H7 (cell line): ENCODE measurements at places on chromosomes 11 and 22. TPM values are rescaled to one million over a fixed set of nuclear protein-coding genes. Genes with fewer than 3 reads are reported as not detected.

GRCh38 chr22:34897126-34897525, 168.8 kb upstream of the ISX start:
- no peak for DNase-seq

DNA sequence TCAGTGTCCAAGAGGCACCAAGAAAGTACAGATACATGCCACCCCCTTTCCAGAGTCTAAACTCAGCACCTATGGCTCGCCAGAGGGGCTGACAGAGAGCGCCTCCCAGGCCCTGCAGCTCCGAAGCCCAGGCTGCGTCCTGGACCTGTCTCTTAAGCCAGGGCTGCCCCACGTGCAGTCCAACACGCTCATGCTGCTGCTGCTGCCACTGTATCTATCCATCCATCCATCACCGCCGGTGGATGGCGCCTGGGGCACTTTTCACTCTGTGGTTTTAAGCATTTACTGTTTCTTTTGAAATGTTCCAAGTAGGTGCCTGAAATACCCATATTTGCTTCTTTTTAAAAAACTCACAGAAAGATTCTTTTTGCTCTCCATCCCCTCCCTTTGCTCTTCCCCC, 41.8 kb downstream of the MACROD1 start:
- no peak for DNase-seq

DNA sequence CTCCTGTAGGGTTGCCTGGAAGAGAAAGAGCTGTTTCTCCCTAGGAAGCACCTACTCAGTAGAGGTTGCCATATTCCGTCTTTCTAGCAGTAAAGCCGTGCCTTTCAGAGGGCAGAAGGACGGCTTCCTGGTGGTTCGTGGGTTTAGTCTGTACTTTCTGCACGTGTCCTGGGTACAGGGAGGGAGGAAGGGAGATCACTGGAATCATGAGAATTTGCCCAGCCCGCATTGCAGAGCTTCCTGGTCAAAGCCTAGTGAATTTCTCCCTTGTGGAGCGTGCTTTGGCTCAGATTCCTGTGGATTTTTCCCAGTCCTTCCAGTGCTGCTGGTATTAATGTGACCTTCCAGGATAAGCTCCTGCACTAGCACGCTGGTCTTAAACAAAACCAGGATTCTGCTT, 44.9 kb downstream of the GRAMD1B start:
- DNase-seq, result no peak

DNA sequence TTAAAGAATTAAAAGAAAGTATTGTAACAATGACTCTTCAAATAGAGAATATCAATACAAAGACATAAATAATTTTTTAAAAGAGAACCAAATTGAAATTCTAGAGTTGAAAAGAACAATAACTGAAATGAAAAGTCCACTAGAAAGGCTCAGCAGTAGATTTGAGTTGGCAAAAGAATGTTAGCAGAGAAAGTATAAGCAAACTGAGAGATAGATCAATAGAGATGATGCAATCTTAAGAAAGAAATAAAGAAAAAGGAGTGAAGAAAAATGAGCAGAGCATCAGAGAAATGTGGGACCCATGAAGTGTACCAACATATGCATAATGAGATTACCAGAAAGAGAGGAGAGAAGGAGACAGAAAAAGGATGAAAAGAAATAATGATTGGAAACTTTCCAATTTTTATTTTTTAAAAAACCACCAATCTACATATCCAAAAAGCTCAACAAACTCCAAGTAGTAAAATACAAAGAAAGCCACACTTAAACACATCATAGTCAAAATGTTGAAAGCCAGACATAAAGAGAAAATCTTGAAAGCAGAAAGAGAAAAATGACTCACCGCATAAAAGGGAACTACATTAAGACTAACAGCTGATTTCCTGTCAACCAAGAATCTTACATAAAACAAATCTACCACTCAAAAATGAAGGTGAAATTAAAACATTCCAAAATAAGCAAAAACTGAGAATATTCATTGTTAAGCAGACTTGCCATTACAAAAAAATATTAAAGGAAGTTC, 20.9 kb downstream of the NCF4 start:
- DNase-seq, result no peak

- DNase-seq, result peak; percentile 76
These were observed 28.3 kb upstream of the WNT11 start for GRCh38 chr11:76234416-76235232.

GRCh38 chr11:77198440-77198849, 70.4 kb downstream of the MYO7A start:
- peak; percentile 93 for DNase-seq

DNA sequence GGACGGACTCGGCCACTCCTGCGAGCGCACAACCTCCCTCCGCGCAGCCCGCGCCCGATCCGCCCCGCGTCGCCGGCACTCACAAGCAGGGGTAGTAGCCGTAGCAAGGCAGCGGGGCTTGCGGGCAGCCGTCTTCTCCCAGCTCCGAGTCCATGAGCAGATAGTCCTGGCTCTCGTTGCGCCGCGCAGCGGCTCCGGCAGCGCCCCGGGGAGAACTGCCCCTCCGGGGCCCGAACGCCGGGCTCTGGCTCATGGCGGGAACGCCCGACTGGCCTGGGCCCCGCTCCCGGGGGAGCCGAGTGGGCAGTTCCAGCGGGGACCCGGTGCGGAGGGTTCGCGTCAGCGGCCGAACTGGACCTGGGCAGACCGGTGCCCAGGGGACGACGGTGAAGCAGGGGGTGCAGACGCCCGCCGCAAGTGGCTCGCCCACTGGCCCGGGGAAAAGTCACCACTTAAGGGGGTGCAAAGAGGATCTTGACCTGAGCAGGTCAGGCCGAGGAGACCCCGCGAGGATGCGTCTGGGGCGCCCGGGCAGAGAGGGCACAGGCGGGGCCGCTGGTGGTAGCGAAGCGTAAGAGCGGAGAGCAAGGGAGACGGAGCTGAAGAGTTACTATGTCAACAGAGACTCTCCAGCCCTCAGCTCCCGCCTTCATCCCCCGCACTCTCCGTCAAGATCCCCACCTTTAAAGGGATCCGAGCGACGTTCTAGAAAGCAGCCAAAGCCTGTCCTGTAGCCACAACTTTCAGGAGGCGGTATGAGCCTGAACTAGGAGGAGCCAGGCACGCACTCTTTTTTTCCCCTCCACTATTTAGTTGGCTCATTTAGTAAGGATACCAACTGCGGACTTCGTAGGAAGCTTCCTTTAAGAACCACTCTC, at the start of gene TRPC6:
TRPC6 (minus strand) TSS at position 757 of the 878 bp plus-strand sequence; CDS start at position 253, 504 bp downstream.
- DNase-seq, result peak; percentile 74

DNA sequence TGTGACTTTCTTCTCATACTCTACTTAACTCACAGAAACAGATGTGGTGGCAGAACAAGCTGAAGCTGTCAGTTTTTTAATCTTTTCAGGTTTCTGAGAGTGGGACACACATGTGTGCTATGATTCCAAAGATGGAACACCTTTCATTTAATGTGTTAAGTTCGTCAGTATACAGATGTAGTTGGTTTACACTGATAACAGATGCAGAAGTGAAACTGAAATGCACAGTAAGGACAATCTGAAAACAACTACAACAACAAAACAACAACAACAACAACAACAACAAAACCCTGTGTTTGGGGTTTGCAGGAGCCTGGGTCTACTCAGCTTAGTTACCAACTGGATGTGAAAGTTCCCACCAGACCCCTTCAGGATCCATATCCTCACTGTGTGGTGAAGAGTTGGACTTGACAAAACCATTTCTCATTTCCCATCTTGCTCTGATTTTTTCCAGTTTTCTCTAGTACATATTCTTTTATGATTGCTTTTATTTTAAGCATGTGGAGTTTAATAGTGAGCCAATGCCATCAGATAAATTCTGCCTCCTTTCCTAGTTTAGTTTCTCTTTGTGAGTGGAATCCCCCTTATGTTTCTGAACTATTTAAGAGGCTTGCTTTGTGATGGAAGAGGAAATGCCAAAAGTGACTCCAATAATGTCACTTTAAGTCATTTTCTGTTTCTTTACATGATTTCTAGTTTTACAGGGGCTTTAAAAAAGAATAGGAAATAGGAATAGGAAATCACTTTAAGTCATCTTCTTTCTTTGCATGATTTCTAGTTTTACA, 47.8 kb downstream of the ARHGAP42 start:
- no peak for DNase-seq

DNA sequence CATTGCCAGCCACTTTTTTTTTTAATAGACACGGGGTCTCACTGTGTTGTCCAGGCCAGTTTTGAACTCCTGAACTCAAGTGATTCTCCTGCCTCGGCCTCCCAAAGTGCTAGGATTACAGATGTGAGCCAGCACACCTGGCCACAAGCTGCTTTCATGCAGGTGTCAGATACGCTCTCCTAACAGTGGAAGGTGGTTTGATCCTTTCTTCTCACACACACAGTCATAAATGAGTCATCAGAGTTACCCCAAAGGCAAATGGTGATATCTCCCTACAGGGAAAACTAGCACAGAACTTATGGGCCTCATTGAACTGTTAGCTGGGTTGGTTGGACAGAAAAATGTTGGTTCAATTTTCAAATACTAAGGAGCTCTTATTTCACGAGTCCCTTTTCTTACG, 38.2 kb upstream of the UBASH3B start:
- no peak for DNase-seq

DNA sequence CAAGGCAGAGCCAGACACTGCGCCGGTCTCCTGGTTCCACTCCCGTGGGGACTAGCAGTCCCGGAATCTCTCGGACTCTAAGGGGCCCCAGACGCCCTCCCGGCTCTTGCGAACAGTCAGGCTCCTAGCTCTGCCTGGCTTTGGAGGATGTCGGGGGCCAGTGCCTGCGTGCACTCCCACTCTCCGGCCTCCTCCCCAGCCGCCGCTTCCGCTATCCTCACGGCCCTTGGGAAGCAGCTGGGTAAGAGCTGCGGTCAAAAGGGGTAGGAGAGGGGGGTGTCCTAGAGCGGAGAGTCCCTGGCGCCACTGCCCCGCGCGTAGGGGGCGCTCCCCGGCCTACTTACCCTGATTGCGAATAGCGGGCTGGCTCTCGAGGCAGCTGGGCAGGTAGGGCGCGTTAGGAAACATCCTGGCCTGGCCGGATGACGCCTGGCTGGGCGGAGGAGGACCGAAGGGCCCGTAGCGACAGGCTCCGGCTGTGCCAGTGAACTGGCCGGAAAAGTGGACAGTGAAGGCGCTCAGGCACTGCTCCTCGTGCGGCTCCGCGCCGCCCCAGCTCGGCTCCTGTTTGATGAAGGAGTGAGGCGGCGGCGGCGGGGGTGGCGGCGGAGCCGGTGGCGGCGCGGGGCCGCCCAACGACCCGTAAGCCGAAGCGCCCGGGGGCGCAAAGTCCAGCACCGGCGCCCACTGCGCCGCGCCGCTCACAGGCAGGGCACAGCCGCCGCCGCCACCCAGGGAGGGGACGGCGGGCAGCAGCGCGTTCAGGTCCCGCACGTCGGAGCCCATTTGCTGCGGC, 785 bp downstream of the WT1 start:
- DNase-seq, result peak; percentile 82

- DNase-seq, result peak; percentile 13
These were observed 3.7 kb upstream of the PLAAT4 start for GRCh38 chr11:63532799-63533475.

DNA sequence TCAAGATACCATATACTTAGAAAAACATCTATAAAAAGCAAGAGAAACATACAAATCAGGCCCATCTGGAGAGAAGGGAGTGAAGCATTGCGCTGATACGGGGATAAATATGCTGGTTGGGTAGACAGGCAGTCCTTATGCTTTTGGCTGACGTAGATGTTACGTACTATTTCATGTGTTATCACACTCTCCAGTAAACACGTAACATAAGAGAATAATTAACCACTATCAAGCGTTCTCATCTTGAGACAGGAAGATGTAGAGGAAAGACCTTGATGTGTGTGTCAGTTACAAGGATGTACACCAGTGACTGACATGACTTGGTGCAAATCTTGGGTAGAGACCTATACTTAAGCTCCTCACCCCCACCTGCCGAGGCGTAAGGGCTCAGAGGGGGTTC, 86.7 kb upstream of the PRODH start:
- DNase-seq, result peak; percentile 29

- no peak for DNase-seq
These were observed 18.4 kb downstream of the PSMD13 start for GRCh38 chr11:255176-255575.

GRCh38 chr11:67373648-67374570, 511 bp upstream of the CLCF1 start:
- peak; percentile 91 for DNase-seq

DNA sequence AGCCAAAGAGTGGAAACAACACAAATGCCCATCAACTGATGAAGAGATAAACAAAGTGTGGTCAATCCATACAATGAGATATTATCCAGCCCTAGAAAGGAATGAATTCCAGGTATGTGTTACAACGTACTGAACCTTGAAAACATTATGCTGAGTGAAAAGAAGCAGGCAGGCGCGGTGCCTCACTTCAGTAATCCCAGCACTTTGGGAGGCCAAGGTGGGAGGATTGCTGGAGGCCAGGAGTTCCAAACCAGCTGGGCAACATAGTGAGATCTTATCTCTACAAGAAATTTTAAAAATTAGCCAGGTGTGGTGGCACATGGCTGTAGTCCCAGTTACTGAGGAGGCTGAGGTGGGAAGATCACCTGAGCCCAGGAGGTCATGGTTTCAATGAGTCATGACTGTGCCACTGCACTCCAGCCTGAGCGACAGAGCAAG, 24.6 kb upstream of the TESMIN start:
- DNase-seq, result no peak

DNA sequence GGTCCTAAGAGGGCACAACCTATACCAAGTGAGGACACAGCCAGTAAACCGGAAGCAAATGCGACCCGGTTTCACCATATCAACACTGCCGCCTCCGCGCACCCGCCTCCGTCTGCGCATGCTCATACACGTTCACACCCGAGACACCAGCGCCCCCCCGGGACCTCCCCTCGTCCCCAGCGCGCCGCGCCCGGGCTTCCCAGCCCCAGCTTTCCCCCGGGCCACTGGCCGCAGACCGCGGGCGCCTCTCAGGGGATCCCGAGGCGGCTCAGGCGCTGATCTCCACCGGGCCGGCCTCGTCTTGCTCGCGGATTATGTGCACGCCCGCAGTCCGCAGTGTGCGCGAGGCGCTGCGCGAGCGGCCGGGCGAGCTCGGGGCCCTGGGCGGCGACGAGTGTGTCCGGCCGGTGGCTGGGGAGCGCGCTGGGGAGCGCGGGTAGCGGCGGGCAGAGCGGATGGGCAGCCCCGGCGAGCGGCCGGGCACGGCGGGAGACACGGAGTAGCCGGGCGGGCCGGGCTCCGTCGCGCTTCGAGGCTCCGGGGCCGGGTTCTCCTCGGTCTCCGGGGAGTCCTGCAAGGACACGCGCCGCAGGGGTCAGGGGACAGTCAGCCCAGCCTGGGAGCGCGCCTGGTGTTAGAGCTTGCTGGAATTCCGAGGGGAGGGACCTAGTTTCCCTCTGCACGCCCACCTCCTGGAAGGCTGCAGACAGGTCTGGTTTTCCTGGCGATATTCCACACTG, 2.0 kb downstream of the HEPN1 start:
- DNase-seq, result peak; percentile 90

GRCh38 chr11:115803073-115803740, 299.0 kb upstream of the CADM1 start:
- DNase-seq, result no peak

Gene KRTAP5-9
- total RNA-seq, result not detected in 2 replicates

Gene PDGFD
- total RNA-seq, result 2.4 and 4.0 TPM in 2 replicates

Gene NAALAD2
- 4.0 and 6.7 TPM in 2 replicates for total RNA-seq

Gene SEC14L6
- 0.17 and 0.55 TPM in 2 replicates for total RNA-seq

Gene PICK1
- 19.4 and 20.3 TPM in 2 replicates for total RNA-seq

Gene OR4C5
- not detected in 2 replicates for total RNA-seq

Gene FXYD2
- total RNA-seq, result 0.07 and 0.66 TPM in 2 replicates
